Aorta (tissue), 5 donors: ENCODE measurements at places on chromosomes 12 and 14. TPM values are rescaled to one million over a fixed set of nuclear protein-coding genes. Genes with fewer than 3 reads are reported as not detected.

The MYO1H gene
- not detected for polyA plus RNA-seq

The FBXO21 gene
- 13.5 TPM for polyA plus RNA-seq

The ASPG gene
- polyA plus RNA-seq, result 1.6 TPM

The LRRIQ1 gene
- polyA plus RNA-seq, result not detected

The HOMEZ gene
- 2.9 TPM for polyA plus RNA-seq

The TMEM229B gene
- polyA plus RNA-seq, result 2.4 TPM
